ENCODE measurements at places on chromosomes 3 and 15.

GRCh38 chr3:182979674-182980191 lies 605 bp downstream of the DCUN1D1 start:
- no peak for DNase-seq

GRCh38 chr3:181718987-181719911 lies 7.5 kb downstream of the SOX2 start:
- DNase-seq: no peak

DNA sequence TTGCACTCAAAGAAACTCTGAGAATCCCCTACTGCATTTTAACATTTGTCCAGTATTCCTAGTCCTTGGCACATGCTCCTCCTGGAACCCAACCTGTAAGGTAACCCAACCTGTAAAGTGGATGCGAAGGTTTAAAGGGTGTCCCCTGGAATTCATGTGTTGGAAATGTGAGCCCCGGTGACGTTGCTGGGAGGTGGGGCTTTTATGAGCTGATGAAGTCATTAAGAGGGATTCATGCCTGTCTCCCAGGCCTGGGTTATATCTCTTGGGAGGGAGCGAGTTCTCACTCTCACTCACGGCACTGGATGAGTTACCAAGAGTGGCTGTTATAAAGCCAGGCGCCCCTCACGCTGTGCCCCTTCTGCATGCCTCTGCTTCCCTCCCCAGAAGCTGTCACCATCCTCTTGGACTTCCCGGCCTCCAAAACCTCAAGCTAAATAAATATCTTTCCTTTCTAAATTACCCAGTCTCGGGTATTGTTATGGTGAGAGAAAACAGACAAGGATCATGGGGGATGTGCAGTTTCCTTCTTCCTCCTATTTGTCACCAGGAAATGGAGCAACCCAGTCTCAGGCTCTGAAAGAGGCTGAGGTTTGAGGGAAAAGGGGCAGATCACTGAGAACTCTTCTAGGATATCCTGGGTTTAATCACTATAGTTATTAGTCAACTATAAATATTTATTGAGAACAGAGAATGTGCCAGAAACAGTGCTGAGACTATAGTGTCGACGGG lies 7.6 kb downstream of the XXYLT1 start:
- DNase-seq: no peak

DNA sequence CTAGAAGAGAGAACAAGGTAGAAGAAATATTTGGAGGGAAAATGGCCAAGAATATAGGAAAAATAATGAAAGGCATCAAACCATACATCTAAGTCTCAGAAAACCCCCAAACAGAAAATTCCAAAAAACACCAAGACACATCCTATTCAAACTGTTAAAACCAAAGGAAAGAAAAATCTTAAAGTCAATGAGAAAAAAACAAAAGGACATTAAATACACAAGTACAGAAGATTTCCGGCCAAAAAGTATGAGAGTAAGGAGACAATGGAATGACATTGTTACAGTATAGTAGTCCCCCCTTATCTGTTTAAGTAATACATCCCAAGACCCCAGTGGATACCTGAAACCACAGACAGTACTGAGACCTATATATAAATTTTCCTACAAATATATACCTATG lies 18.8 kb downstream of the CLASP2 start:
- no peak for DNase-seq

GRCh38 chr3:129605203-129605921 lies 1.1 kb downstream of the PLXND1 start:
- DNase-seq: peak; percentile 34

- no peak for DNase-seq
Measured at GRCh38 chr3:109353057-109353456, 15.7 kb upstream of the DPPA4 start.

DNA sequence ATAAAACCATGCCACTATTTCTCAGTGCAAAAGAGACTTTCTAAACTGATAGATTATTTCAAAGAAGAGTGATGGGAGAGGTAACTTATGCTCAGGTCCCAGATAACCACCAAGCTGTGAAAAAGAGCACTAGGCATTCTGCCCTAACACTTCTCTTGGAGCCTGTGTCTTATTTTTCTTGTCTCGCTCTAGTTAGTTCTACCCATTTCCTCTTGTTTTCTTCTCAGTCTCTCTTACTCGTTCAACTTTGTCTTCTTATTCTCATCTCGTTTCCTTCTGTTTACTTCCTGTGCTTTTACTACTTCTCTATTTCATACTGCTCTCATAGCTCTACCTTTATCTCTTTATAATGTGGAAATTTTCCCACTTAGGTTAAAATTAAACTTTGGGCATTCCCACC lies 91.8 kb upstream of the CGNL1 start:
- DNase-seq: no peak

DNA sequence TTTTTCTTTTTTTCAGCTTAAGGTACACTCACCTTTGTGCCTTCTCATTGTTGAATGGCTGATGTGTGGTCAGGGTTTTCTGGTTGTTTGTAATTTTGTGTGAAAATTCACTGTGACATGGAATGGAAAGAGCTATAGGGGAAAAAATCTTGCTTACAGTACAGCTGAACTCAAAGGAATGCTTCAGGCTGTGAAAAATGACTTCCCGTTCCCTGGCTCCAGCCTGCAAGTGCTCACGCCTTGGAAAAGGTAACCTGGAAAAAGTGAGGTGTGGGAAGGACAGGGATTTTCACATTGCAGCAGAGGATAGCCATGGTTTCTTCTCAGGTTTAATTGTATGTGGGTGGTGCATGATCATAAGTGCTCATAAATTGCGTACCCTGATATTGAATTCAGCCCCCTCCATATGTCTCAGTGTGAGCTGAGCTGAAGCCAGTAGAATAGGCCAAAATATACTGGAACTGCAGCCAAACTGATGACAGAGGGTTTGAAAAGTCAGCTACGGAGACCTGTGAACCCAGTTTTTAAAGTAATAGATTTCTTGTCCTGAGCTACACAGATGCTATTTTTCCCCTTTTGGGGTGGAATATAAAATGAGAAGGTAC lies 228.7 kb upstream of the RASGRP1 start:
- DNase-seq: no peak

- DNase-seq: no peak
Measured at GRCh38 chr15:30923429-30923828, 19.7 kb downstream of the FAN1 start.

DNA sequence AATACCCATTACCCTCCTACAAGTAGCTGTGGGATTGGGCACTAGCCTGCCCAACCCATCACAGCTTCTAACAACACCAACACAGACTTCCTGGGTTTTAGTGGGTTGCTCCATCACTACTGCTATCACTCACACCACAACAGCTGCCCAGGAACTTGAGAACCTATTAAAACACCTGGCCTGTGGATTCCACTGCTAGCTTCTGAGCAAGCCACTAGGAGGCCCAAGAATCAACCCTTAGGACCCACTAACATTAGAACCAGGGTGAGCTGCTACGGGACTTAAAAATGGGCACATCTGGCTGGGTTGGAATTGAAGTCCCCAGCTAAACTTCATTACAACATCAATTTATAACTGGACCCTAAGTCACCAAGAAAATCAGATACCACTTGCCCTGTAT lies 113.2 kb upstream of the TP63 start:
- no peak for DNase-seq

DNA sequence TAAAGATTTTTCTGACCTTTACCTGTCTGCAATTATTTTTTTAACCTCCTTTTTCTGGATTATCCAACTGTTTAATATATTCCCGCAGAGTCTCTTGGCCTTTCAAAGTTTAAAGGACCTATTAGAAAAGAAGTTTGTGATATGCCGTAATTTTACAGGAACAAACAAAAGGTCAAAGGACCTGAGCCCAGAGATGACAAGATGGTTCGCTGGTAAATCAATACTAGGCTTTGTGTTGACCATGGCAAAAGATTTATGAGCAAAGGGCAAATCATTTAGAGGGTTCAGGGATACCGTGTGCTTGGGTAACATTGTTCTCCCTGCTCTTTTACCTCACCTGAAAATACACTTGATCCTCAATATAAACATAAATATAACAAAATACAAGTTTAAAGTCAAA lies 923.5 kb downstream of the ROBO1 start:
- no peak for DNase-seq

DNA sequence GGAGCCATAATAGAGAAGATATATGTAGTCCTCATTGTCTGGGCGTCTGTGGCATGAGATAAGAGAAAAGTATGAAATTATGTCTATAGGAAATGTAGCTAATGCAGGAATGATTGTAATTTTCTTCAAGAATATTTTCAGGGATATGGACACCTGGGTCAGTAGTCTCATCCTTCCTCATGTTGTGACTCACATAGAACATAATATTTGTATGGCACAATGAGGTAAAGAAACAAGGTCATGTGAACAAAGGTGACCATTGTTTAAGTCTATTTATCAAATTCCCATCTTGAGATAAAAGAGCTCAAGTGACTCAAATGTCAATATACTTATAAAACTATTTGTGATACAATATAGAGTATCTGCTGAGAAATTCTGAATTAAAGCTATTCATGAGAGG lies 345.5 kb upstream of the ROBO1 start:
- DNase-seq: no peak

GRCh38 chr3:100053951-100054620 lies 60.2 kb downstream of the FILIP1L start:
- no peak for DNase-seq

DNA sequence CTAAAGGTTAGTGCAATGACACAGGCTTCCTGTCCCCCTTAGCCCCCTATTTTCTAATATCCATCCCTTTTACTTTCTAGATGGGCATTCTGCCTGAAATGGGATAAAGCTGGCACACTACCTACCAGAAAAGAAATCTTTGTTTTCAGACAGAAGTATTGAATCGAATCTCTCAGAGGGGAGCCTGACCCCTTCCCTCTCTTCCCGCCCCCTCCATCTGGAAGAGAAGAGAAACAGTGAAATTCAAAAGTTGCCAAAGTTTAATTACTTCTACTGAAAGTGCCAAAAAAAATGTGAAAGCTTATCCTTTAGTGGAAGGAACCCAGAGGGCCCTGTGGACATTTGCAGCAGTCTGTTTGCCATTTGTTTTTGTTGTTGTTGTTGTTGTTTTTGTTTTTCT lies 523.8 kb downstream of the AGBL1 start:
- DNase-seq: no peak

GRCh38 chr15:35546511-35547381 lies 781 bp upstream of the DPH6 start:
- DNase-seq: no peak

DNA sequence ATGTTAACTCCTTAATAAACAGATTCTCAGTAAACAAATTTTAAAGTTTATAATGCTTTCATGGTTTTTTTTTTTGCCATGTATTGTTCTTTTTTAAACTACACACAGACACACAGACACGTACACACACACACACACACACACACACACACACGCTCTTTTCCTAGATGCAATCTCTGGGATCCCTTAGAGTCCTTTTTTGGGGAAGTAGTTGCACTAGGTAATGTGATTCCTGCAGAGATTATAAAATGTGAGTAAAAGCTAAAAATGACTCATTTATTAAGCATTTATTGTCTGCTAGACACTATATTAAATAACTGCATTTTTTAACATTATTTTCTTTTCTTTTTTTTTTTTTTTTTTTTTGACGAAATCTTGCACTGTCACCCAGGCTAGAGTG lies 19.9 kb downstream of the NDUFB5 start:
- DNase-seq: no peak

- no peak for DNase-seq
Measured at GRCh38 chr3:32422943-32423342, 31.3 kb downstream of the CMTM7 start.

- DNase-seq: peak; percentile 32
Measured at GRCh38 chr3:12706504-12707253, 42.8 kb upstream of the RAF1 start.

- no peak for DNase-seq
Measured at GRCh38 chr3:122318620-122319019, 6.4 kb upstream of the CSTA start.

GRCh38 chr3:123353850-123354233 lies 95.0 kb downstream of the ADCY5 start:
- DNase-seq: no peak

DNA sequence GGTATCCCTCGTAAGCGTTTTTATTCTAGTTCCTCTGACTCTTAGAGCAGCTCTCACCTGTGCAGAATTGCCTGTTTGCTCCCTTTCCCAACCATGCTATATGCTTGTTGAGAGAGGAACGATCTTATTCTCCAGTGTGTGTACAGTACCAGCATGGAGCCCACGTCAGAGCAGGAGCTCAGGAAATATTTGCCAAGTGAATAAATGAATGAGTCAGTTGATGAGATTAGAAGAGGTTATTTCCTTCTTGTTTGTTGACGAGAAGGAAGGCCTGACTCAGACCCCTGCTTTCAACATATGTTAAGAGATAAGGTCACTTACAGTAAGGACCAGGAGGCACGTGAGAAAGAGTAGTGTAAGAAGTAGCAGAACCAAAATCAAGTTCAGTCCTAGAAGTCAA lies 106.3 kb upstream of the ABHD17C start:
- DNase-seq: no peak

- DNase-seq: no peak
Measured at GRCh38 chr15:100602823-100603393, 519 bp downstream of the ASB7 start.

DNA sequence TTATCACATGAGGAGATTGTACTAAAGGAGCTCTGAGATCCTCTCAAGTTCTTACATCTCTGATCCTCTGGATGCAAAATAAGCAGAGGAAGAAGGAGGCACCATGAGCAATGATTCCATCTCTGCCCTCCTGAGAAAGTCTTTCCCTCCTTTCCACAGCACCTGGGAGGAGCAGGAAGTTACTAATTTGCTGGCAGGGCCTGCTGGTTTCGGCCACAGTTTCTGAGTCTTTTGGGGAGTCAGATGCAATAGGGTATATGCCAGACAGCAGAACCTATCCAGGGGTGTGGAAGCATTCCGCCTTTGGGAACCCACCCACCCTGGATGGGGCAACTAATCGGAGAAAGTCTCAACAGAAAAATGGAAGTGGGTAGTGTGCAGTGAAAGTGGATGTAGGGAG lies 38.5 kb upstream of the SPTSSB start:
- DNase-seq: no peak

DNA sequence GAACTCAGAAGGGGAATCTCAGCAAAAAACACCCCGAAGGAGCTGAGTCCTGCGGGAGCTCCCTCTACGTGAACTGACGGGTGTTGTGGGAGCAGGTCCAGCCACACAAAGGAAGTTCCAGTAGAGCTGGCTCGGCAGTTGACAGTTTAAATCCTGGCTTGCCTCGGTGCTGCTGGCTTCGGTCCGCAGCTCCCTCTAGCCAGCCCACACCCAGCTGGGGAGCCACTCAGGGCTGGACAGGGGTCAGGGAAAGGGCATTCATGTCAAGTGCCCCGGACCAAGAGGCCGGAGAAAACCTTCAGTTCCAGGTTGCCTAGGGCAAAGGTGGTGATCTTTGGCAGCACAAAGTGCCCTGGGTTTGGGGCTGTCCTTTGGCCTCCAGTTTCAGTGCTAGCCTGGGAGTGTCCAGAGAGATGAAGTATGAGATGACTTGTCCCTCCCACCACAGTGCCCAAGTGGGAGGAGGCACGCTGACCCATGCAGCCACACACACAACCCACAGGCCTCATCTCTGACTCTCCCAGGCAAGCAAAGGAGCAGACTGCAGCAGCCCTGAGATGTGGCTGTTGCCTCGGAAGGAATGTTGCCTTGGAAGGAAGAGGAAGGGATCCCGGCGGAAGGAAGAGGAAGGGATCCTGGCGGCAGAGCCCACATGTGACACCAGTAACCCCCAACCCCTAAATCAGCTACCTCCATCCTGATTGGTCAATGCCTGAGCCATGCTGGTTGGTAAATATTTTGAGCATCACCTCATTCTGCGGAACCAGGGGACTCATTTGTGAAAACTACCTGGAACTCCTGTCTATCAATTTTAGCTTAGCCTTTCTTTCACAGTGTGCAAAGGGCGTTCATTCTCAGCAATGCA lies 13.9 kb upstream of the ANPEP start:
- no peak for DNase-seq

All from T follicular helper cell (primary cell).